ENCODE measurements at places on chromosomes 1 and 21.

DNA sequence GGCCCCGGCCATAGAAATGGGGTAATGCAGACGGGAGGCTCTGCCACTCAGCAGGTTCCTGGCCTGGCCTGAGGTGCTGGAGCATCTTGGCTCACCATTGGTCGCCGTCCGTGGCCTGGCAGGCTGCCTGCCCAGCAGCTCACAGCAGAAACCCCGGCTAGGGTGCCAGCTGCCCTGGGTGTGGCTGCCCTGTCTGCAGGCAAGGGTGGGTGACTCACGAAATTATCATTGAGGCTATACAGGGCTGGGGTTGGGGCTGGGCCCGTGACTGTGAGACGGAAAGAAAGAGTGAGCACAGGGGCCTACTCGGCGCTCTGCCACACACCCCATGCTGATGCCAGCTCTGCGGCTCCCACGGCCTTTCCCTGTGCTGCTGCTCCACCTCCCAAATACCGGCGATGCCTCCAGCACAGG, 8.0 kb upstream of the PKP1 start:
- DNase-seq = no peak

DNA sequence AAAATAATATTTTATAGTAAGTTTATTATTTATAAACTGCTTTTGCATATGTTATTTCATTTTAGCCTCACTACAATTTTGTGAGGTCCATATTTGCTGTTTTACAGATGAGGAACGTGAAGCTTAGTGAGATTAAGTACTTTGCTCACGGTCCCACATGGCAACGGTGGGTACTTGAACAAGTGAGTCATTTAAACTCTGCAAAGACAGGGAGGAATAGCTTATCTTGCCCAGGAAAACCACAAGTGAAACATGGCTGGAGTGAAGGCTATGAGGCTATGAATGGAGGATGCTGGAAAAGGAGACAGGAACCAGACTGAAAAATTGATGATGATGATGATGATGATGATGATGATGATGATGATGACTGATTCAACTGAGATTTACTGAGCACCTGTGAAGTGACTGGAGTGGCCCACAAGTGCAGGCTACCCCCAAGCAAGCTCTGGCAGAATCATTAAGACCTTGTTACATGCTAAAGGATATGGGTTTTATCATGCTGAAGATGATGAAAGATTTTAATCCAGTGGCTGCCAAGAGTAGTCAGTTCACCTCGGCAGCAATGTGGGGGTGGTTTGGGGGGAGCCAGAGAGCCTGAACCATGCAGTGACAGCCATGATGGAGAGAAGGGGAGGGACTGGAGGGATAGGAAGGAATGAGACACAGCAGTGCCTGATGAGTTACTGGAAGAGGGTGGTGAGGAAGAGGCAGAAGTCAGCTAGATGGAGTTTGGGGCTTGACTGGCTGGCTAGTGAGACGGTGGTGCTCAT, 1.4 kb upstream of the ABCA4 start:
- no peak for DNase-seq

DNA sequence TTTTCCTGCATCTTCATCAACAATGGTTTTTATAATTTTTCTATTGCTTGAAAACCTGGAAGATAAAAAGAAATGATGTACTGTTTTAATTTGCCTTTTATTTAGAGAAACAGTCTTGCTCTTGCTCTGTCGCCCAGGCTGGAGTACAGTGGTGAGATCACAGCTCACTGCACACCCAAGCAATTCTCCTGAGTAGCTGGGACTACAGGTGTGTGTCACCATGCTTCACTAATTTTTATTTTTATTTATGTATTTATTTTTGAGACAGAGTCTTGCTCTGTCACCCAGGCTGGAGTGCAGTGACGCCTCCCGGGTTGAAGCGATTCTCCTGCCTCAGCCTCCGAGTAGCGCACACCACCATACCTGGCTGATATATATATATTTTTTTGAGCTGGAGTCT, 43.0 kb upstream of the RPL11 start:
- no peak for DNase-seq

- DNase-seq = no peak
Observed at GRCh38 chr1:178412400-178412770, 84.4 kb downstream of the CLEC20A start.

DNA sequence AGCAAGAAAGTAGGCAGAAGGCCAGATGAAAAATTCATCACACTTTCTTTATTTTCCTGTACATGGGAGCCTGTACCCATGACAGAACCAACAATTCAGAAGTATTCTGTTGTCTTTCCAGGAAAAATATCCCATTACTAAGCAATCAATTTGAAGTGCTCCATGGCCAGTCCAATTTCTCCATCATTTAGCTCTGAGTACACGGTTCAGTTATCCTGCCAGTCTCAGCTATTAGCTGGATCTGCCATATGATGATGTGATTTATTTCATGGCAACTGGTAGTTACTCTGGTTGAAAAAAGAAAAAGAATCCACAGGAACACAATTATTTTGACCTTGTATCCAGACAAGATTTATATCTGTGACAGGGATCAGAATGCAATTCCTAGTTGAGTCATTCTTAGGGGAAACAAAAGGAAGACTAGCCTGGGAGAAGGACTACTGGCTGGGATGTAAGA, 70.6 kb upstream of the GORAB start:
- DNase-seq = no peak

GRCh38 chr1:166170075-166170474, 3.3 kb upstream of the FAM78B start:
- DNase-seq = no peak

- no peak for DNase-seq
Observed at GRCh38 chr1:64568171-64568450, 98.2 kb downstream of the CACHD1 start.

GRCh38 chr1:232570007-232570406, 59.9 kb downstream of the SIPA1L2 start:
- DNase-seq = no peak

DNA sequence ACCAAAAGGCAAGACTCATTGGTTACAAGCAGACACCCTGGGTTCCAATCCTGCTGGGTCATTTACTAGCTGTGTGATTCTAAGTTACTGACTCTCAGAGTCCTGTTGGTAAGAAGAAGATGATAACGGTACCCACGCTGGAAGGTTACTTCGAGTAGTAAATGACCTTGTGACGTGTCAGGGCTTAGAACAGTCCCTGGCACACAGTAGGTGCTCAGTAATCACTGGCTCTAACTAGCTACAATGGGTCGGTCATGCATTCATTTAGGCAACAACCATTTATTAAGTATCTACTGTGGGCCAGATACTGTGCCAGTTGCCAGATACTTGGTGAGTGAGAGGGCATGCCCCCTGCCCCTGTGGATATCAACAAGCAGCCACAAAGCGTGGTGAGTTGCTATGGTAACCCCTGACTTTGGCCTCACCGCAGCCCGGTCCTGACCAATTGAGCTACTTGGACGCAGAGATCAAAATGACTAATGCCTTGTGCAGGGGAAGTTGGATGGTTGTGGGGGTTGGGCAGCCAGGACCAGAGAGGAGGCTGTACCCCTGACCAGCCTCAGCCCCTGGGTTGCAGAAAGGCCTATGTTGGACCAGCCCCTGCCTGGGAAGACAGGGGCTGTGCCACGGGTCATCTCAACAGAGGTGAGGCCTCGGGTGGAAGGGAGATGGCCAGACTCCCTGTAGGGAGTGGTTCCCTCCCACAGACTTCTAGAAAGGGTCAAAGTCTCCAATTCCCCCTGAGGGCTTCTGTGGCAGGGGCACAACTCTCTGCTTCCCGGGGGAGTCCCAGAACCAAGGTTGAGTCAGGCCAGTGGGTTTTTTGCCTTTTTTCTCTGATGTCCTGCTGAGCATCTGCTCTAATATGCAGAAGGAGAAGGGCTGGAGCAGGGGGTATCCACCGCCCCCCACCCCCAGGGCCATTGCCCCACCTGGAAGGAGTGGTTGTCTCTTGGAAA, 16.0 kb downstream of the DHRS3 start:
- DNase-seq = no peak

GRCh38 chr1:245587435-245588115, 432.8 kb downstream of the KIF26B start:
- DNase-seq = no peak

DNA sequence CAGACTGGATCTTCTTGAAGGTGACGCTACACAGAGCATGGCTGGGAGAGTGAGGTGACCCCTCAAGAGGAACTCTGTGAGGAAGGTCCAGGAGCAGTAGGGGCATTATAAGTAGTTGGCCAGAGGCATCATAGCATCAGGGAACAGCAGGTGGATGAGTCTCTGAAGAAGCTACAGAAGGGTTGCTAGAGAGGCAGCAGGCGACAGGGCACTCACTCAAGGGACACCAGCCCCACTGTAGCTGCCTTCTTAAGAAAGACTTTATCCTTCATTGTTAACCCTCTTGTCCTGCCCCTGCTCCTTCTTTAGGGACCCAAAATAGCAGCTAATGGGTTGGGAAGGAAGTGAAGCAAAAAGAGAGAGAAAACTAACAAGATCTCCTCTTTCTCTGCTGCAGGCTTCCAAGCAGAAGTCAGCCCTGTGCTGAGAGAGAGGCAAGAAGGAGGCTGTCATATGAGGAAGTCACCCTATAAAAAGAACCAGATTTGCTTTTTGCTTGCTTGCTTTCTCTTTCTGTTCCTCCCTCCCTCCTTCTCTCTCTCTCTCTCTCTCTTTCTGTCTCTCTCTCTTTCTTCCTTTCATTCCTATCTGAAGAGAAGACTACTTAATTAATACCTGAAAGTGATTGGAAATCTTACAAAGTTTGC, 7.7 kb upstream of the CD5L start:
- DNase-seq = no peak

DNA sequence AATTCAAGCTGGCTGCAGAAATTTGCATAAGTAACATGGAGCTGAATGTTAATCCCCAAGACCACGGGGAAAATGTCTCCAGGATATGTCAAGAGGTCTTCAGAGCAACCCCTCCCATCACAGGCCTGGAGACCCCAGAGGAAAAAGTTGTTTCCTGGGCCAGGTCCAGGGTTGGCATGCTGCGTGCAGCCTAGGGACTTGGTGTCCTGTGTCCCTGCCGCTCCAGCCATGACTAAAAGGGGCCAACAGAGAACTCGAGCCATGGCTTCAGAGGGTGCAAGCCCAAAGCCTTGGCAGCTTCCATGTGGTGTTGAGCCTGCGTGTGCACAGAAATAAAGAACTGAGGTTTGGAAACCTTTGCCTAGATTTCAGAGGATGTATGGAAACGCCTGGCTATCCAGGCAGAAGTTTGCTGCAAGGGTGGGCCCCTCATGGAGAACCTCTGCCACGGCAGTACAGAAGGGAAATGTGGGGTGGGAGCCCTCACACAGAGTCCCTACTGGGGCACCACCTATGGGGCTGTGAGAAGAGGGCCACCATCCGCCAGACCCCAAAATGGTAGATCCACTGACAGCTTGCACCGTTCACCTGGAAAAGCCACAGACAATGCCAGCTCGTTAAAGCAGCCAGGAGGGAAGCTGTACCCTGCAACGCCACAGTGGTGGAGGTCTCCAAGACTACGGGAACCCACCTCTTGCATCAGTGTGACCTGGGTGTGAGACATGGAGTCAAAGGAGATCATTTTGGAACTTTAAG, 222.9 kb downstream of the COP1 start:
- no peak for DNase-seq

DNA sequence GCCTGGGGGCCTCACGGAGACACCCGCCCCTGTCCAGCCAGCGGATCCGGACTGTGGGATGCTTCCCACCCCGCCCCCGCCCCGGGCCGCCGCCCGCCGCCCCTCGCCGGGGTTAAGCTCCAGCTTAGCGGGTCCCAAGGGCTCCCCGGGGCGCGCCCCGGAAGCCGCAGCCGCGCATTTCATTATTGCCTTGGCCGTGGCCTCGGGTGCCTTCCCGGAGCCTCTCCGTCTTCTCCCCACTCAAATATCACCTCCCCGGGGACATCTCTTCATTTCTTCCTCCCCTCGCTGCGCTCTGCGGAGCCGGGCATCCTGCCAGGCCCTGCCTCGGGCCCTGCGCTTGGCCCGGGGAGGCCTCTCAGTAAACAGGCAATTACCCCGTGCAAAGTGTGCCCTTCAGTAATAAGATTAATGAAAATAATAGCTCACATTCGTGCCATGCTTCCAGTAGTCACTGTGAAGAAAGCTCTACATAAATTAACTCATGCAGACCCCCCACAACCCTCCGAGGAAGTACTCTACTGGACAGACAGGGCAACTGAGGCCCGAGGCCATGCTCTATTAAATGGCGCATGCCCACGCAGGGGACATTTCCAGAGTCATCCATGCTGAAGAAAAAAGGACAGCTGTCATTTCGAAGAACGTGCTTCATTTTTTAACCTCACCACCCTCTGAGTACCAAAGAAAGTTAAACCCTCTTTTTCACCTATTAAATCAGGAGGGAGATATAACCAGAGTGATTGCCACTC, 49.9 kb upstream of the LAPTM5 start:
- DNase-seq = no peak

- no peak for DNase-seq
Observed at GRCh38 chr1:203629016-203629506, 2.4 kb downstream of the ATP2B4 start.

DNA sequence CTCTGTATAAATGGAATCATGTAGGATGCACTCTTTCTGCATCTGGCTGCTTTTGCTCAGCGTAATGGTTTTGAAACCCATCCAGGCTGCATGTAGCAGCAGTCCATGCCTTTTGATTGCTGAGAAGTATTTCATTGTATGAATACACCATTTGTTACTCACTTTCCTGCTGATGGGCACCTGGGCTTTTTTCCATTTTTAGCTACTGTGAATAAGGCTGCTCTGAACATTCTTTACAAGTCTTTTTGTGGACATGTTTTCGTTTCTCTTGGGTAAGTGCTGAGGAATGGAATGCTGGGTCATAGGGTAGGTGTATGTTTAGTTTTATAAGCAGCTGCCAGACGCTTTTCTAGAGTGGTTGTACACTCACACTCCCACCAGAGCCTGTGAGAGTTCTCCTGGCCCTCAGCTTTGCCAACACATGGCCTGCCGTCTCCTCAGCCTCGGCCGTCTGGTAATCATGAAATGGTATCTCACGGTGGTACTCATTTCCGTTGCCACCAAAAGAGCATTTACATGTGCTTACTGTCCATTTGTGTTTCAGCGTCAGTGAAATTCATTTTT, 22.7 kb downstream of the SLX9 start:
- DNase-seq = no peak

GRCh38 chr1:32754317-32755097, 51.9 kb upstream of the SYNC start:
- no peak for DNase-seq

- peak; percentile 69 for DNase-seq
Observed at GRCh38 chr1:153536012-153536670, 350 bp upstream of the S100A6 start.

DNA sequence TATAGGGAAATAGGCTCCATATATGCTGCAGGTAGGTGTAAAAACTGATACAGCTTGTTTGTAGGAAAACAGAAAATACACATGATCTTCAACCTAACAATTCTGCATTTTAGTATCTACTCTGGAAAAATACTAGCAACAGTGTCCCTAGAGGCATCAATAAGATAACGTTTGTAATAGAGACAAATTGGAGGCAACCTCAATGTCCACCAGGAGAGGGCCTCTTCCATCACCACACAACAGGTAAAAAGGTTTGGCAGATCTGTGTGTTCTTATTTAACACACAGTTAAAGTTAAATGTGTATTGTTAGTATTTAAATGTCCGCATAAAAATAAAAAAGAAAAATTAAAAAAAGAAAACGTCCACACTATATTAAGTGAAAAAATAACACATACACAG, 5.4 kb downstream of the EIF2D start:
- no peak for DNase-seq

All from stimulated activated CD8-positive, alpha-beta memory T cell treated with anti-CD3 and anti-CD28 coated beads, Interleukin-7, amount 100 ng/mL, for 1 hour (primary cell).